A549 treated with CORT108297 at 1 μM for 4 hours (cell line): ENCODE measurements at places on chromosomes 4 and X. TPM values are rescaled to one million over a fixed set of nuclear protein-coding genes. Genes with fewer than 3 reads are reported as not detected.

ODAM gene
- total RNA-seq, result not detected in 5 replicates

SYP gene
- total RNA-seq, result 2.6 to 3.5 TPM (median 2.7 TPM) in 5 replicates

FAM47E gene
- 0.12 to 0.22 TPM (median 0.18 TPM) in 5 replicates for total RNA-seq

EGF gene
- 0.14 to 0.77 TPM (median 0.35 TPM) in 5 replicates for total RNA-seq

RHOH gene
- total RNA-seq, result 0.16 to 0.18 TPM (median 0.18 TPM) in 4 of 5 replicates, not detected in the other

CDS1 gene
- 0.76 to 1.1 TPM (median 0.78 TPM) in 5 replicates for total RNA-seq

TMPRSS11D gene
- not detected in 5 replicates for total RNA-seq

DGAT2L6 gene
- not detected in 5 replicates for total RNA-seq

XAGE2 gene
- total RNA-seq, result not detected in 5 replicates

TMPRSS11B gene
- not detected in 5 replicates for total RNA-seq
